GM13976 (cell line): ENCODE measurements at places on chromosomes 16 and 17.

GRCh38 chr16:75198135-75198600 is 8.8 kb downstream of the CTRB2 start:
- DNase-seq: no peak

DNA sequence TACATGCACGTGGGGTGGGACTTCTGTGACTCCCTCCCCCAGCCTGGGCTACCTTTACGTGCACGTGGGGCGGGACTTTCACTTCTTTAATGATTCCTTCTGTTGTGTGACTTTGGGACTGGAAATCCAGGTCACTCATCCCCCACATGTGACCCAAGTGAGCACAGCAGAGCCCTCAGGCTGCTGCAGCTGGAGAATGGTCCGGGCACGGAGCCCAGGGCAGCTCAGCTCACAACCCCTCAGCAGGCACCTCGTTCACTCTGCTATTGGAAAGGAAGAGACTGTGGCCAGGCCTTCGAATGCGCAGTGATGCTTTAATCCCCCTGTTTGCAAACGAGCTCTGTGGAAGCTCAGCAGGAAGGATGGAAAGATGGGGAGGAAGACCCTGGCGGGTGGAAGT is 14.7 kb downstream of the DBNDD1 start:
- no peak for DNase-seq

DNA sequence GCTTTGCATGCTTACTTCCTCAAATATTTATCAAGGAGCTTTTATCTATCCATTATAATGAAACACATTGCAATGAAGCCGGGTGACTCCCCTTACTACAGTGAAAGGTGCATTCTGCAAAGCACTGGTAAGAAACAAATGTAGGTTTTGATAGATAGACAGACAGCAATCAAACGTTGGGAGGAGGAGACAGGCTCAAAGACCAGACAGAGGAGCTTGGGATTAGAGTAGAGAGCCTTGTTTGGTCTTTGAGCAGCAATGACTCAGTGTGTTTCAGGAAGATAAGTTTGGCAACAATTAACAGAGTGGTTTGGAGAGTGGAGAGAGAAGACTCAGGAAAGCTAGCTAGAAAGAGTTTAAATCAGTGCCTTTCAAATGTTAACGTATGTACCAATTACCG is 68.8 kb downstream of the ZNF18 start:
- no peak for DNase-seq

GRCh38 chr16:1978476-1979120 is 2.7 kb downstream of the NOXO1 start:
- no peak for DNase-seq

DNA sequence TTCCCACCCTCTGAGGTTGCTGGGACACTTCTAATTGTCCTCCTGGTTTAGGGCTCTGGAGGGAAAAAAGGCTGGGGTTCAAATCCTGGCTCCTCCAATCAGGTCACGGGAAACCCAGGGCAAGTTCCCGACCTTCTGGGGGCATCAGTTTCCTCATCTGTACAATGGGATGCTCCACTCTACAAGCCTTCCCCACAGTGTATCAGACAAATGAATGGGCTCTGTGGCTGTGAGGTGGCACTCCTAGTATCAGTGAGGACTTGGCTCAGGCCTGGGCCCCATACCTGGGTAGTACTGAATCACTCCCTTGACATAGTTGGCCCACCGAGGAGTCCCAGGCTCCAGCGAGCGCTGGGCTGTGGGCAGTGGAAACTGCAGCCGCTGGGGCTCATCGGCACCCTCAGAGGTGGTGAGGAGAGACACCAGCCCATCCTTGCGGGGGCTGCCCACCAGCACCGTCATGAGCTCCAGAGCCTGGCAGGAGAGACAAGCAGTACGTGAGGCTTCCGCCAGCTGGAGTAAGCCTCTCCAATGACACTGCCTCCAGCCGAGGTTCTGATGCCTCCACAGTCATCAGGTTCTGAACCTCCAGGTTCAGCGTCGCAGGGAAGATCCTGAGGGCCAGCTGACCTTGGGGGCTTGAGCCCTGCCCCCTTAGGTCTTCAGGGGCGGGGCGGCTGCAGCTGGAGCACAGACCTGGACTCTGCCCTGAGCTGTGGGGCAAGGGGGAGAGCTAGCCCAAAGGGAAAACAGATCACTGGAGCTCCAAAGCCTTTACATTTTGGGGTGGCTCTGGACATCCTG is 1.2 kb downstream of the GALK1 start:
- DNase-seq: no peak

DNA sequence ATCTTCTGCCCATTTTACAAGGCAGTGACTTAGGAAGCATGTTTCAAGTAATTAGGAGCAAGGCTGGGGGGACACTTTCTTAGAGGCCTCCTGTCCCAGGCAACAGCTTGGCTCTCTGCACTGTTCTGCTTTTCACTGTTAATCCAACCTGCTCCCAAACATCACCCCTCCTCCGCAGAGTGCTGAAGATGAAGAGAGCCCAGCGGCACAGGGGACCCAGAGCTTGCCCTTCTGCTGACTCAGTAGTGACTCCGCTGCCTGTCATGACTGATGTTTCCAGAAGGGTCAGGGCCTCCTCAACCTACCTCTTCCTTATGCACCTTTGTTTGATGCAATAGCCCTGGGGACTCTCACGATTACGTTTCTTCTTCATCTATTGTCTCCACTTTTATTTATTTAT is 38.9 kb upstream of the NDRG4 start:
- DNase-seq: no peak

DNA sequence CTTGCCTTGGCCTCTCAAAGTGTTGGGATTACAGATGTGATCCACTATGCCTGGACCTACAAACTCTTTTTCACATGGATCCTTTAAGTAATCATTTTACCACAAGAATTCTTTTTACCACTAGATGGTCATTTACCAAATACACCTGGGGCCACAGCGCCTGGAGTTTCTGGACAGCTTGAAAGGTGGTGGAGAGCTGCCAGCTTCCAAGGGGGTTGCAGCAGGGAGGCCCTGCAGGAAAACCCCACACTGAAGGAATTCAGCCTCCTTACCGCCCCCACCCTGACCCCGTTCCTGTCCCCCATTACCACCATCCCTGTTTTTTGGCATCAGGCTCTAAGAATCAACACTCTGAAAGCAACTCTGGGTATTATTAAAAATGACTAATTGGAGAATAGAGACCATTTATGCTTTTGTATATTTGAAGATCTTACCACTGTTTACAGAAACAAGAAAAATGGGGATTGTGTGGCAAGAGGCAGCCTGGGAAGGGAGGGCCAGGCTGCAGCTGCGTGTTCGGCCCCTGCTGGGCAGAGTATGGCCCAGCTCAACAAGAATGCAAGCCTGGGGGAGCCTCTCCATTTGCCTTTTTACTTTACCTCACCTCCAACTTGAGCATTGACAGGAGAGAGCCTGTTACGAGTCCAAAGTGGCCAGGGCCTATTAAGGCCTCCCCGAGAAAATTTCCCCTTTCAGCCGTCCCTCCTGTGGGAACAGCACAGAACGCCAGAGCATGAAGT is 209.9 kb downstream of the ZFHX3 start:
- DNase-seq: no peak

- DNase-seq: no peak
Measured at GRCh38 chr17:77742579-77742978, 215.9 kb upstream of the TNRC6C start.

DNA sequence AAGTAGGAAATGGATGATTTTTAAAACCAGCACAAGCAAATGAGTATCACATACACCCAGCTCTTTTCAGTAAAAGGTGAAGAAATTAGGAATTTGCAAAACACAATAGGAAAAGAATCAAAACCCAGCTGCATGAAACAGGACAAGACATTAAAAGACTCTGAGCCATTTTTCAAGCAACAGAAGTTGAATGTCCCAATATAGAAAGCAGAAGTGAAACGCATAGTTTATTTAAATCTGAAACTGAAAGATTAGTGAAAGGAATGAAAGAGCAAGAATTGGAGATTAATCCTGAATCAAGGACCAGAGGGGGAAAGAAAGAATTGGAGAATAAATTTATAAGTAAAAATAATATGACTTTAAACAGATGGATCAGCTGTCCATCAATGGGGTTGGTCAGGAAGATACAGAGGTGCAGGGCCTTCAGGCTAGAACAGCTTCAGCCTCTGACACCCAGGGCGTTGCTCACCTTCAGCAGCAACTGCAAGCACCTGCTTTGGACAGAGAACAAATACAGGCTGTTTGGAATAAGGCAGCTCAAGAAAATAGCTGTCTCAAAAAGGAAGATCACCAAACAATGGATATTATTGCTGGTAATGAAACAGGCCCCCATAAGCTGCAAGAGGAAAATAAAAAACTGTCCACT is 3.9 kb upstream of the ARHGAP17 start:
- no peak for DNase-seq

GRCh38 chr16:87135246-87136030 is 181.8 kb downstream of the C16orf95 start:
- no peak for DNase-seq

GRCh38 chr17:52824542-52824941 is 666.0 kb upstream of the CA10 start:
- no peak for DNase-seq

DNA sequence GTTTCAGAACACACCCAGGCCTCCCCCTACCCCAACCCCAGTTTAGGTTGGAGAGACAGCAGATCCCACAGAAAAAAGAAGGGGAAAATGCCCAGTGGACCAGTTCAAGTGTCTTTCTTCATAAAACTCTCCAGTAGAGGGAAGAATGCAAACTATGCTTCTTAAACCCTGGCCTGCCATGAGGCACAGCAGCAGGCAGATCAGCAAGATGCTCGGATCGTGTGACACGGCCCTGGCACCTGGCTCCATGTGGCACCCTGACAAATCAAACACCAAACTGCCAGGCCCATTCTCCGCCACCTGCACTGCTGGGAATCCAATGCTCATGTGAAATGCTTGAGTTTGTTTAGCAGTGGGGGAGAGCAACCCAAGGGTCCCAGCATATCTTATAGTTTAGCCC is 166.8 kb downstream of the SOX9 start:
- DNase-seq: no peak

- DNase-seq: no peak
Measured at GRCh38 chr16:66353055-66353454, 13.4 kb upstream of the CDH5 start.

DNA sequence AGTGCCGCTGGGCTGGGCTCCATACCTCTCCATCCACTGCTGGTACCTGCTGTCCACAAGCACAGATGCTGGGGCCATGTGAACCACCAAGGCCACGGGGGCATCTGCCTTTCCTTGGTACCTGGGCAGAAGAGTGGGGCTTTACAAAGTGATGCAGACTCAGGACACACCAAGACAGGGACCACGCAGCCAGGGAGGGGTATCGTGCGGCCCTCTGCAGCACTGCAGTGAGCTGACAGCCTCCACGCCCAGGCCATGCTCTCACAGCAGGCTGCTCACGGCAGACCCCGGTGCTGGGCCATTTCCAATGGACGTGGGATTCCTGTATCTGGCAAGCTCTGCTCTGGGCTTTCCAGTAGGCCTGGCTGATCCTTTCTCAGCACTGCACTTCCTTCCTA is 14.4 kb downstream of the ELAC2 start:
- no peak for DNase-seq

DNA sequence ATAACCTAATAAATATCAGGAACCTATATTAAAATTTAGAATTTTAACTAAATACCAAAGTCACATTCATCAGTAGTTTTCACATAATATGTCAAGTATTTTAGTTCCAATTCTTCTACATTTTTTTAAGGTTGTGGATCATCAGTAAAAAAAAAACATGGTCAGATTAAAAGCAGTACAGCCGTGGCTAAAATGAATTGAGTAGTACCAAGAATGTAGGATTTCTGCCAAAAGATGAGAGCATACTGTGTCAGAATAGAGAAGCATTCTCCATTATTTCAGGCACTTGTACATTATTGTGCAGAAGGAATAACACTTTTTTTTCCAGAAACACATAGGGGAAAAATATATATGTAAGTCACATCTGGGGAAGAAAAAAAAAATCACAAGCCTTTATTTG is 1176.1 kb downstream of the CDH11 start:
- no peak for DNase-seq

GRCh38 chr16:88375996-88376834 is 6.5 kb upstream of the ZNF469 start:
- no peak for DNase-seq

DNA sequence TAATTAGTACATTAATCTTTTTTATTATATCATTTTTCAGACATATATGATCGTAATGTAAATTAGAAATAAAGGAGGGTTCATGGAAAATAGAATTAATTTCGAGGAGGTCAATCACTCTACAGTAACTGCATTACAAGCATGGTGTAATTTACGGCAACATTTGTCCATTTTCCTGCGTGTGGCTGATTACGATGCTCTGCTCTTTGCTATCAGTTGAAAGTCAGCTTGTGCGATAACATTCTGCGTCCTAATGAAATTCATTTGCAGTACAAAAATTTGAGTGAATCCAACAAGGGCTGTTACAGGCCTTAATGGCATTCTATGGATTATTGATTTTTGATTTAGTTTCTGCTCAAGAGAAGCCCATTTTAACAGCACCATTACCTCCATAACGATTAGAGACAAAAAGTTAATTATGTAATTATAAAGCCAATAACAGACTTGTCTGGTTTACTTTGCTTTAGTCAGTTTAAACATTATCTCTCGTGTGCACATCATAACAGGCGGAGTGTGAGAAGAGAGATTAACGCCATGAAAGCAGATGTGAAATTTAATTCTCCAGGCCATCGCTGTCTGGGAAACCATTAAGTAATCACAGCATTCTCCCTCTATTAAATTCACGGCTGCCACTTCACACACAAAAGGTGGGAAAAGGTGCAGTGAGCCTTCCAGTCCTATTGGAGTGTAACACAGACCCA is 256.4 kb upstream of the IRX3 start:
- no peak for DNase-seq

DNA sequence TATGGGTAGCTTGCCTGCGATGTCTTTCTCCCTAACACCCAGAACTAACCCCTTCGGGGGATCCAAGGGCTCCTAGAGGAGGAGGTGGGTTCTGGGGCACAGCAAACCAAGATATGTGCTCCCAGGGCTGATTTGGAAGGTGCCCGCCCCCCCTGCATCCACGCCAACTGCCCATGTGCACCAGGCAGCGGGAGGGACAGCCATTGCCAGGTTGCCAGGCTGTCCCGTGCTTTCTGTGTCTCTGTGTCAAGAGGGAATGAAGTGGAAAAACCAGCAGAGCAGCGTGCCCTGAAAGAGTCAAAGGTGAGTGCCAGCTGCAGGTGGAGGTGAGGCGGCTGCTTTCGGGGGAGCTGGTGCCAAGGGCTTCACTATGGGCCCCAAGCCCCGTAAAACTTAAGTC is 6.4 kb downstream of the TEKT5 start:
- DNase-seq: no peak

DNA sequence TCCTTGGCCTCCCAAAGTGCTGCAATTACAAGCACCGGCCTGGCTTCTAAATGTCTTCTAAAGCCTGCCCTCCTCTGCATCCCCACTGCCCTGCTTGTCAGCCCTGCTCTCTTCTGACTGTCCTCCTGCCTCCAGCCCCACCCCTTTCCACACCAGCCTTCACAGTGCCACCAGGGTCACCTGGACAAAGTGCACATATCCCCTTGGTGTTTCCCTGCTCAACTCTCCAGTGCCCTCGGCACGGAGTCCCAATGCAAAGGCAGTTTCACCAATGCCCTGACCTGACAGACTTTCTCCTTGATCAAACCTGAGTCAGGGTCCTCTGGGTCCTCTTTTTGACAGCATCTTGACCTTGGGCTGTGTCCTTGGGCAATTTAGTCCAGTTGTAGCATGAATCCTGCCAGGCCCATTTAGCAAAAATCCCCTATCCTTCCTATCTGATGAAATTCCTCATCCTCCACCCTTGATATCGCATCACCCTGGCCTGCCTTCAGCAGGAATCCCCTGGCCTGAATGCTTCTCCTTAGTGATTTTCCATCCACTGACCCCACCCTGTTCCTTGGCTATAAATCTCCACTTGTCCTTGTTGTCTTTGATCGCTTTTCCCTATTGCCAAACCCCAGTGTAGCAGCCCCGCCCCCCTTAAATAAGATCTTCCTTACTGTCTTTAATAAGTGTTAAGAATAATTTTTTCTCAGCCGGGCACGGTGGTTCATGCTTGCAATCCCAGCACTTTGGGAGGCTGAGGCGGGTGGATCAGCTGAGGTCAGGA is 42.7 kb upstream of the ETV4 start:
- no peak for DNase-seq
